Activated T-cell treated with anti-CD3 and anti-CD28 coated beads, Interleukin-2, amount 50 U/mL, for 1 hour (primary cell): ENCODE measurements at places on chromosomes 4 and X.

DNA sequence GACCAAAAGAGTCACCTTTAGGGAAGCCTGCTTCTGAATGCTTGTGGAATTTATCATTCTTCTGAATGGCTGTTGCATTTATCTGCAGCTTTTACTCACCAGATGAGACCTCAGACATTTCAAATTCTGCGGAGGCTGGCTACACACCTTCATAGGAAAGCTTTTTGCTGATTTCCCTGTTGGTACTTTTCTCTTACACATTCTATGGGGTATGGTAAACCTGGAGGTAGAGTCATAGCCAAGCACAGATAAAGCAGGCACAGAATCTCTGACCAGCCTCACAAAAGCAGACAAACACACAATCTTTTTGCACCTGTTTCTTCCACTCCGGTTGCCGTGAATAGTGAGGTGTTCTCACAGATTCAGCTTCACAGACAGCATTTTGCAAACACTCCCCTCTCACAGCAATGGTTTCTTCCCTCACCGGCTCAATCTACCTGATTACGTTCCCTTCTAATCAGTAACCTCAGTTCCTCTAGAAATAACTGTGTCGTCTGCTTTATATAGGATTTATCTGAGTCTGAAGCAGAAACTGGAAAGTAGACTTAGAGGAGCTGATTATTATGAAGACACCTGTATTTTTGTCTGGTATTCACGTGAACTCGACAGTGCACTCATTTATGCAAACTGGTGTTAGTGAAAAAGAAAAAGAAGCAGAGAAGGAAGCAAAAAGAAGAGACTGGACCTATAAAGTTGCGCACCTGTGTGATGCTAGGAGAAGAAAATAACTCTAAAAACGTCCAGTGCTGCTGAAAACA is 83.1 kb downstream of the DMD start:
- no peak for DNase-seq

DNA sequence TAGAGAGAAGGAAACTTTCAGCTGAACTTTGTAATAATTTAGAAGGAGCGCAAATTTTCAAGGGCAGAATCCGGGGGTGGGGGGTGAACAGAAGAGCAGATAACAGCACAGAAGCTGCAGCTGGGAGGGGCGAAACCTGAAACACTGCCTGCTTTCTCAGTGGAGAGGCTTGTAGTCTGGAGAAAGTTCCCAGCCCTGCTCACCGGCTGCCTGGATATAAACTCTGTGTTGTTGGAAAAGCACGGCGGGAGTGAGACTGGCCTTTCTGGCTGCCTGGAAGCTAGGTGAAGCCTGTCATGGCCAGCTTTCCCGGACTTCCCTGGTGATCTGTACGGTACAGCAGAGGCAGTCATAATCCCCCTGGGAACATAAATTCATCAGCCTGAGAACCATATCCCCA is 1352.1 kb upstream of the DIAPH2 start:
- DNase-seq = no peak

DNA sequence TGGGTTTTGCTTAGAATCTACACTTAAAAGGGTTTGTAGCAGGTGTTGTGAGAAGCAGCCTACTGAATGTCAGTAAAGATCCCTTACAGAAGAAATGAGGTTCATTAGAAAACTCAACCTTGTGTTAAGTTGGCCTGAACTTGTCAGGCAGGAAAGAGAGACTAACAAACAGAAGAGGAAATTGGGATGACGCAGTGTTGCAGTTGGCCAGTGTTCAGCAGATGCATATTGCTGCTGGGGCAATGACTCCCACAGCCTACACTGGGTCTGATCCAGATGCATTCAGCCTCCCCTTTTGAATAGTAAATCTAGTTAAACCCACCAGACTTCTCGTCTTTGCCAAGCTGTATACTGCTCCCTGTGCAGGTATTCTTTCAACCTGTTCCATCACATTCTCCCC is 409.4 kb downstream of the UBE2NL start:
- no peak for DNase-seq

GRCh38 chr4:39169426-39169825 is 12.9 kb upstream of the WDR19 start:
- DNase-seq = no peak

DNA sequence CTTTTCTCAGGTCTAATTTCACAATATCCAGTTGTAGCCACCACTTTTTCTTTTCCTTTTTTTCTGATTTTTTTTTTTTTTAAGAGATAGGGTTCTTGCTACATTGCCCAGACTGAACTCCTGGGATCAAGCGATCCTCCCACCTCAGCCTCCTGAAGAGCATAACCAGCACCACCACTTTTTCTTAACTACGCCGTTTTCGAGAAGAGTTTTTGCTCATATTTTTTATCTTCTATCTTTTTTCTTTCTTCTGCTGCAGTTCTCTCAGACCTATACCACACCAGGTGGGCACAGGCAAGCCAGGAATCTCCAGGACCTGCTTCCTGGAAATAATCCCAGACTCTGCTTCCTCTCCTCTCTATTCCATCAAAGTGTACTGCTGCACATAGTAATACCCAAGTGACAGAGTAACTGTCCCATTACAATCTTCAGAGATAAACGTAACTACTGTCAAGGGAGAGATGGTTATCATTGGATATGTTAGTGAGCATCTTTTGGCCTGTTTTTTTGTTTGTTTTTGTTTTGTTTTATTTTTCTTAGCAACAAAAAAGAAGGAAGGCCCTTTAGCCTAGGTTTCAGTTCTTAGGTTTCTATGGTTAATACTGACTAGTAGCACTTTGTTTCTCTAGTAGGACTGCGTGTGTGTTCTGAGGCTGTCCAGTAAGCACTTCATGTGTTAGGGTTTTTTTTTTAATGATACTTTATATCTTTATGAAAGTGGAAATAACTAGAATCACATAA is 59.2 kb upstream of the TXK start:
- DNase-seq = no peak

DNA sequence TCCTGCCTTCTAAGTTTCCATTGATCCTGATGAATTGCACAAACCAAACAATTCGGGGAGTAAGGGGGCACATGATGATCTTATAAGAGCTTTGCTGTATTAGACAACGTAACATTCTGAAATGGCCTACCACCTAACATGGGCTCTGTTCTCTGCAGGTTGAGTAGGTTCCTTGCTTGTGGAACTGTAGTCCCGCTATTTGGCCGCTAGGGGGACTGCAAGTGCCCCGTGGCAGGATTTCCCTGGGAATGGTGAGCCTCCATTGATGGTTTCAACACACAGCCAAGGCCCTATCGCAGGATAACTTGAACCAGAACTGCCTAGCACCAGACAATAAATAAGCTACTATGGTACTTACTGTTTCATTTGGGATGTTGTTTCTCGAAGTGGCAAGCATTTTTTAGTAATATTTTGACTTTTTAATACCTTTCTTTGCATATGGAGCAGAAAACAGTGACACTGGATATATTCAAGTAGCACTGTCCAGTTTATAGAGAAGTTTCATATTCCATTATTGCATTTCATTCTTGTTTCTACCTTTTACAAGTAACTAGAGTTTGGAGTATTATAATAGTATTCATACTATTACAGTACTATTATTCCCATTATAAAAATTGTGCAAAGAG is 11.9 kb downstream of the AR start:
- DNase-seq = no peak

DNA sequence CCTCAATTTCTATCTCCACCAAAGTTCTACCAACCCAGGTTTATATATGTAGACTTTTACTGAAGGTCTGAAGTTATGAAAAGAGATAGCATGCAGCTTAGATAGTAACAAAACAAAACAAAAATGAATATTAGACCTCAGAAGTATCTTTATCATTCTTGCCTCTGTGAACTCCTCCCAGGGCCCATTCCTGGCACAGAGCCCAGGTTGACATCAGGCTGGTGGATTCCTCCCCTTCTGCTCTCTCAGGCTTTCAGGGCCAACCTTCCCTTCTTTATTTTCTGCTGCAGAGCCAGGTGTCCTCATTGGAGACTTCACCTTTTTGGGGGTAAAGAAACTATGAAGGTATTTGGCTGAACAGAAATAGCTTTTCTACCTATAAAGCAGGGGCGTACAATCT is 112.8 kb upstream of the PITX2 start:
- no peak for DNase-seq

- DNase-seq = no peak
These were observed 3.0 kb upstream of the ZFP92 start for GRCh38 chrX:153408221-153408721.

- DNase-seq = no peak
These were observed 18.4 kb upstream of the CTSO start for GRCh38 chr4:155972098-155972497.

- no peak for DNase-seq
These were observed 45.8 kb upstream of the TMPRSS11B start for GRCh38 chr4:68291256-68291655.

DNA sequence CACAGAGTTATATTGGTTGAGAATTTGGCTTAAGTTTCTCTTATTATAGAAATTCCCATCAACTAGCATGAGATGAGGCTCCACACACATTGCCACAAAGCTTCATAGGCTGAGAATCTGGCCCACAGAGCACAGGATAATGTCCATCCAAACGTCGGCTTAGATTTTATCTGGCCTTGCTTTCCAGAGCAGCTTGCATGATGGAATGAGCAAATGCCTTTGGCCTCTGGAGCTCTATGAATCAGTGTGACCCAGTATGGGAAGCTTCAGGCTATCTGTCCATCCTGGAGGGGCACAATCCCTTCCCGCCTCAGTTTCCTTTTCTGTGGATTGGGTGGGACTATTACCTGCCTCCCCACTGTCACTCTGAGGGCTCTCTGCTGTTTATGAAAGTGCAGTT is 131.5 kb upstream of the NDP start:
- no peak for DNase-seq

- DNase-seq = no peak
These were observed 268.7 kb downstream of the SPOCK3 start for GRCh38 chr4:166965562-166965961.

- DNase-seq = no peak
These were observed 10.6 kb upstream of the IRAK1 start for GRCh38 chrX:154030266-154030665.

- DNase-seq = no peak
These were observed 201.1 kb upstream of the BCOR start for GRCh38 chrX:40298572-40299479.

DNA sequence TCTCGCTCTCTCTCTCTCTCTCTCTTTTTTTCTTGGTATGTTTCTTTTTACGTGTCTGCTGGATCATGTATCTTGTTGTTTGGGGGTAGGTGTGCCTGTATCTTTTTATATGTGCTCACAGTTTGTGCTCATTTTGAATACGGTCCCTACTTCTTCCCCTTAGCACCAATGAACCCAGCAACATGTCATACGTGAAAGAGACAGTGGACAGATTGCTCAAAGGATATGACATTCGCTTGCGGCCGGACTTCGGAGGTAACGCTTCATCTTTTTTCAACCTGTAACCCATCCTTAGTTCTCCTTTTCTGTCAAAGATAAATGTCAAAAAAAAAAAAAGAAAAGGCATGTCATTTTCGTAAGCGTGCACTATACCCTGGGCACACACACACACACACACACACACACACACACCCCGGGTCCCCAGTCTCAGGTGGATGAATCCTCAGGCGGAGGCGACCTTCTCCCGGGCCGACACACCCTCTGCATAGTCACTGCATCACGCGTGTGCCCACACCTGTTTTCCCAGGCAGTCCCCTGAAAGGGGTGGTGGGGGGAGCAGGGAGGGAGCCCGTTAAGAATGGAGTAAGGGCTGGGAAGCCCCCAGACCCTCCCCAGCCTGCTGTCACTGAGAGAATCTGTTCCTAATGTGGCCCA is 511 bp downstream of the GABRB1 start:
- no peak for DNase-seq

DNA sequence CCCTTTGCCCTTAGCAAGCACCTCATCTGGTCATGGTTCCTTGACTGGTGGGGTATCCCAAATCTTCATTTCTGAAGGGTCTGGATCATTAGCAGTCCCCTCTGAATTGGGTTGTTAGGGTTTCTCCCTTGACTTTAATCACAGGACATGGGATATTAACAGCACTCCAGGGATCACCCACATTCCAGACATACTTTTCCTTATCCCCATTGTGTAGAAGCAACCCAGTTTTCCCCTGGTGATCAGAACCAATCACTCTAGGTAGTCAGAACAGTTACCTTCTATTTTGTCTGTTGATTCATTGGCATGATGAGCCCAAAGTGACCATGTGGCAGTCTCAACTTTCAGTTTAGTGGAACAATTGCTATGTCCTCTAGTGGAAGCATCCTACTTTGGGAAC is 29.1 kb upstream of the GRSF1 start:
- no peak for DNase-seq

DNA sequence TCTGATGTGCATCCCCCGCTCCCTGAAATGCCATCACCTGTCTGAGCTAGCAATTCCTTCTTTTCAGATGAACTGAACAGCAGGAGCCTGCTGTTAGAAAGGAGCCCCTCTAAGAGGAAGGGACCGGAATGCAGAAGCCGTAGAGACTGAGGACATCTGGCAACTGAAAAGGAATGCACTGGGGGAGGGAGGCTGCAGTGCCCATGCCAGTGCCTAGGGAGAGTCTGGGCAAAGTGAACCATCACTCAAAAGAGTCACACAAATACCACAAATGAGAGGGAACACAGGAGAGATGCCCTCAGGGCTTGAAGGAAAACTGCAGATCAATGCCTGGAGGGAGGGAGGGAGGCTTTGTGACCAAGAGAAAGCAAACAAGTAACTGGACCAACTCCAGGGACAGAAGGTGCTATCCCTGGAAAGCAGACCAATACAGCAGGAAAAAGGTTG is 93.9 kb upstream of the CBR4 start:
- DNase-seq = no peak

GRCh38 chr4:175776217-175776616 is 35.8 kb downstream of the GPM6A start:
- DNase-seq = no peak

DNA sequence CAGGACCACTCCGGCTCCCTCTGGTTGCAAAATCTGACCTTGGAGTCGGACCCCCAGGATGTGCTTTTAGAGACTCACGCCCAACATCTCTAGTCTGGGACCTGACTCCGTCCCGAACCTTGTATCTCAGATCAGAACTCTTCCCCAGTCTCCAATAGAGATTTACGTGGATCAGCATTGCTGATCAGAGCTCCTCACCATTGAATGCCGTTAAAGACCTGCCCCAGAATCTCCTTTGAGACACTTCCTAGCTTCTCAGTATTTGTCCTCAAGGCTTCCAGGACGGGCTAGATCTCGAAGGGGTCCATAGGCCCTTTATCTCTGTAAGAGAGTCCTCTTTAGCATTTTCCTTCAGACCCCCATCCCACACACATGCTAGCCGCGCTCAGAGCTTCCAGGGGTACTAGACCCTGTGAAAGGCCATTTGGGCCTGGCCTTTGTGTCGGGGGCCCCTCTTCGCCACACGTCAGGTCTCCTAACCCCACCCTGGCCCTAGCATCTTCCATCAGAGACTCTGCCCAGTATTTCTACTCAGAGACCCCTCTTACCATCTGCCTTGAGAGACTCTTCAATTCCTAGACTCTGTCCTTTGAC is 662 bp downstream of the UBA1 start:
- DNase-seq = peak; percentile 37

DNA sequence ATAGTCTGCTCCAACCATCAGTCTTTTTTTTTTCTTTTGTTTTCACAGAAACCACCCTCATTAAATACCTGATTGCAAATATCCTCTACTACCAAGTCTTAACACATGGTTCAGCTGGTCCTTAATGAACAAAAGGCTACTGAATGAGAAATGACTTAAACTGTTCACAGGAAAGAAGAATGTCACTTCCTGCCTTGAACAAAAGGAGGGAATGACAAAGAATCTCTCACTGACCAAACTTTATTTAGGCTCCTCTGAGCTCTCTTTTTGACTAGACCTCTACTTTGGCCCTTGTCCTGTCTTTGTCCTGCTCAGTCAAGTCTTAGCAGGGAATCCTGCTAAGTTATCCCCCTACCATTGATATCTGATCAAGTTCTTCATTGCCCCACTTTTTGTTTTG is 31.8 kb upstream of the GJB1 start:
- no peak for DNase-seq
